ENCODE measurements at places on chromosomes 6 and 20.

DNA sequence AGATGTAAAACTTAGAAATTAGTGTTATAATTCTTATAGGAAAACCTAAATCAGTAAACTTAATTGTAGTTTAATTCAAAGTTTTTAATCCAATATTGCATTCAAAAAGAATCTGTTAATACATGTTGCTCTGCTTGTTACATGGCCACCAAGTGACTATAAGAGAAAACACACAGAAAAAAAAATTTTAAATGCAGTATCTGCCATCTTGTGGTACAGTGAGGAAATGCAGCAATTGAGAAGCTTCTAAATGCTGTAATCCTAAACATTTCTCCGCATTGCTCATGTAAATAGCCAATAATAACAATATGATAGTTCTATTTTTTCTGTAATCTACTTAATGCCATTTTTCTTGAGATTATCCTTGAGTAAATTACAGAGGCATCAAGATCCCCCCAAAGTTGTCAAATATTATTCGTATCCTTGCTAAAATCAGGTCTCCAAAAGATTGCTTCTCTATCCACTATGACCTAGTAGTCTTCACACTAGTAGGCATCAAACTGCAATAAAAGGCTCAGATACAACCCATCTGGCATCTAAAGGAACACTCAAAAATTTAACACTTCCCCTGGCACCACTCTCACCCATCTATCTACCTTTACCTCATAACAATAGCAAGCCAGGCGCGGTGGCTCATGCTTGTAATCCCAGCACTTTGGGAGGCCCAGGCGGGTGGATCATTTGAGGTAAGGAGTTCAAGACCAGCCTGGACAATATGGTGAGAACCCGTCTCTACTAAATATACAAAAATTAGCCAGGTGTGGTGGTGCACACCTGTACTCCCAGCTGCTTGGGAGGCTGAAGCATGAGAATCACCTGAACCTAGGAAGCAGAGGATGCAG, 34.6 kb downstream of the HDAC2 start:
- no peak for DNase-seq

GRCh38 chr6:144149558-144149893, 791 bp upstream of the STX11 start:
- DNase-seq: no peak

- no peak for DNase-seq
Measured at GRCh38 chr6:167898673-167899311, 72.1 kb downstream of the AFDN start.

DNA sequence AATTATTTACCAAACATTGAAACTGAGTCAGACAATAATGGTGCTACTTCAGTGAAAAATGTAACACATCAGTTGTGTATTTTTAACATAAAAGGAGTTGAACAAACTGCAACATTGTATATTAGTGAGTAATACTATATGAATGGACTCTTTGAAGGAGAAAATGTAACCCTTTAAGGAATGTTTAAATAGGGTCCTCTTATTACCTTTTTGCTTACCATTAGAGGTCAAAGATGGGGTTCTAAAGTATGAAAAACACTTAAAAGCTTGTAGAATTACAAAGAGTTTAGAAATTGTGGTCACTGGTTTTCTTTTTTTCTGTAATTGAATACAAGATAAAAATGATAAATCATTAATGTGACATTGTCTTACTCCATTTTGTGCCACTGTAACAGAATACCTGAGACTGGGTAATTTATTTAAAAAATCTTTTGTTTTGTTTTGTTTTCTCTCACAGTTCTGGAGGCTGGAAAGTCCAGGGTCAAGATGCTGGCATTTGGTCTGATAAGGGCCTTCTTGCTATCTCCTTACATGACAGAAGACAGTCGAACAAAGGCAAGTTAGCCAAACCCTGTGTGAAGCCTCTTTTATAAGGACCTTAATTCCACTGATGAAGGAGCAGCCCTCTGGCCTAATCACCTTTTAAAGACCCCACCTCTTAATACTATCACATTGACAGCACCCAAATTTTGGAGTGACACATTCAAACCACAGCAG, 43.2 kb downstream of the SESN1 start:
- DNase-seq: no peak

DNA sequence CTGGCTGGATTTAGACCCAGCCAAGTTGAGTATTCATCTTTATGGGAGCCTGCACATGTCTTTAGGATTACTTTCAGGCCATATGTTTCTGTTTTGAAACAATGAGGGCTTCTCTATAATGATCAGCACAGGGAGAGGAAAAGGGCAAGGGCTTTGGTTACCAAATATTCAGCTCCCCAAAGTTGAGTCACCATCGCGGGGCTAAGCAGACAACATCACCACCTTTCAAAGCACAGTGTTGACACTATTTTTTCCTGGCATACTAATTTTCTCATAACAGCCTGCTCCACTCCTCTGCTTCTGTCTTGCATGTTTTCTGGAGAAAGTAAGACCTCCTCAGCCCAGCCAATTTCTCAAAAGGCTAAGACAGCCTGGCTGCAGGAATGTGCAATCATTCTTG, 4.9 kb downstream of the SCML4 start:
- DNase-seq: no peak

DNA sequence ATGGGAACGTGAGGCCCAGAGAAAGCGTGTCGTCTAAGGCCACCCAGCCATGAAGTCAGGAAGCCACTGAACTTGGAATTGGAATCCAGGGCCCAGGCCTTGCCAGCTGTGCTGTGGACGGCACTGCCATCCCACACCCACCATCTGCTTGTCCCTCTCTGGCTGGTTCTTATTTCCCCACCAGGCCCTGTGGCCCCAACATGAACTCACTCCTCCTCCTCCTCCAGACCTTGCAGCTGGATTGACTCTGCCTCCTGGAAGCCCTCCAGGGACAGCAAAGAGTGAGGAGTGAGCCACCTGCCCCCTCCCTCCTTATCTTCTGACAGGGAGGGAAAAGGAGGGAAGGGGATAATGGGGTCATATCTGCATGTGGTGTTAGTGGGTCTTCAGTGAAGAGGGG, 16.0 kb upstream of the IP6K3 start:
- no peak for DNase-seq

GRCh38 chr6:158488065-158488464, 71.8 kb upstream of the TMEM181 start:
- DNase-seq: no peak

DNA sequence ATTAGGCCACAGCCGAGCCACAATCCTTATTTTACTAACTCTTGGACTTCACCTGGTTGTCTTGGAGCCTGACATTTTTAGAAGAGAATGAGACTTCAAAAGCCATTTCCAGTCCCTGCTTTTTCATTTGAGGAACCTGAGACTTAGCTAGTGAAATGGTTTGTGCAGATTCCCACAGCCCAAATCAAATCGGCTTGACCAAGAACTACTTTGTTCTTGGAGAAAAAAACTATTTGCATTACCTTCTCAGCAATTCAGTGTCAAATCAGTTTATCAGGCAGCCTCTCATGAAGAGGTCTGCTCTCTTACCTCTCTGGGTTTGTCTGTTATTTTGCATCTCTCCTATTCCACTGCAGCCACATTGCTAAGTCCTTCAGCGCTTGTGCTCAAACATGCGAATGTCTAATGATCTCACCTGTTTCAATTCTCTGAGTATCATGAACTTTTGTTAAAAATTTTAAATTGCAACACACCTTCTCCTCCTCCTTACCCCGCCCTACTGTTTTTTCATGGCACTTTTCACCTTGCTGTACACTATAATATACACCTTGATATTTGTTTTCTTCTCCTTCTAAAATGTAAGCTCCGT, 573 bp upstream of the IFNGR1 start:
- no peak for DNase-seq

GRCh38 chr6:97778290-97779038, 495.4 kb upstream of the MMS22L start:
- no peak for DNase-seq

DNA sequence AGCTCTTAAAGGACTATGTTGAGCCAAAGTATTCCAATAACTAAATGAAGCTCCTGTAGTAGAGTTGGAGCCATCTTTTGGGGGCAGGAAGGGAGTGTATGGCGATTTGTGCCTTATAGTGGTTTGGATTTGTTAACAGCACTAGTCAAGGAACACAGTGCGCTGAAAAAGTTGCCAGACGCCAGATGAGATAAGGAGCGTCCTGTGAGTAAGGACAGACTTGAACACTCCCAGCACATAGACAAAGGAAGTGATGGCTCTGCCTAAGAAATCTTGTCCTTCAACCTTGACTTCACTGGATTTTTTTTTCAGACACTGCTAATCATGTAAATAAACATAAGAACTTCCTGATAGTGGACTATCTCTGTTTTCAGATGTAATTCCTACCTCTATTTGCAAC, 136.9 kb downstream of the TRMT11 start:
- no peak for DNase-seq

Measured in left colon (tissue), 2 donors.